ENCODE measurements at places on chromosomes 16 and 17. TPM values are rescaled to one million over a fixed set of nuclear protein-coding genes. Genes with fewer than 3 reads are reported as not detected.

Gene ARL5C
- total RNA-seq, result not detected

Gene ATP2C2
- total RNA-seq, result not detected

Gene RNF43
- total RNA-seq, result 0.19 TPM

Gene CACNG1
- not detected for total RNA-seq

Gene PERCC1
- total RNA-seq, result 1.9 TPM

Gene FOXL1
- 0.60 TPM for total RNA-seq

Gene CXCL16
- 92.1 TPM for total RNA-seq

Gene SLC16A6
- 0.38 TPM for total RNA-seq

Gene FBXW10
- 0.19 TPM for total RNA-seq

Gene CES3
- 1.6 TPM for total RNA-seq

Gene ZACN
- not detected for total RNA-seq

Gene CIITA
- total RNA-seq, result 13.7 TPM

Gene KRT23
- 4.3 TPM for total RNA-seq

Gene SLC43A2
- 21.0 TPM for total RNA-seq

Gene ZPBP2
- not detected for total RNA-seq

Gene ZNF19
- 8.4 TPM for total RNA-seq

Gene CCR7
- 1.9 TPM for total RNA-seq

Gene CCDC200
- total RNA-seq, result not detected

Gene RDM1
- total RNA-seq, result not detected

Gene BBS2
- 21.9 TPM for total RNA-seq

Gene MMP25
- 1.5 TPM for total RNA-seq

Gene SOST
- not detected for total RNA-seq

Gene NPIPB9
- 18.4 TPM for total RNA-seq

Gene ADAP2
- 72.5 TPM for total RNA-seq

Gene COA3
- total RNA-seq, result 78.6 TPM

Gene TAC4
- not detected for total RNA-seq

Gene KRTAP4-6
- not detected for total RNA-seq

Gene SHBG
- not detected for total RNA-seq
